ENCODE measurements at places on chromosomes 2 and 18. TPM values are rescaled to one million over a fixed set of nuclear protein-coding genes. Genes with fewer than 3 reads are reported as not detected.

PAX3 gene
- 0.33 TPM for total RNA-seq

VAMP5 gene
- 119 TPM for total RNA-seq

ANO7 gene
- 1.2 TPM for total RNA-seq

FKBP7 gene
- 20.3 TPM for total RNA-seq

PIEZO2 gene
- total RNA-seq, result 311 TPM

EMILIN1 gene
- 34.8 TPM for total RNA-seq

LBX2 gene
- 0.09 TPM for total RNA-seq
